Kidney epithelial cell (primary cell): ENCODE measurements at places on chromosomes 16 and 17. TPM values are rescaled to one million over a fixed set of nuclear protein-coding genes. Genes with fewer than 3 reads are reported as not detected.

GRCh38 chr16:56478281-56479049 lies 27.1 kb downstream of the OGFOD1 start:
- no peak for DNase-seq

NTN1 gene
- total RNA-seq: 15.2 and 20.5 TPM in 2 replicates

PHOSPHO1 gene
- not detected in 2 replicates for total RNA-seq

DNA sequence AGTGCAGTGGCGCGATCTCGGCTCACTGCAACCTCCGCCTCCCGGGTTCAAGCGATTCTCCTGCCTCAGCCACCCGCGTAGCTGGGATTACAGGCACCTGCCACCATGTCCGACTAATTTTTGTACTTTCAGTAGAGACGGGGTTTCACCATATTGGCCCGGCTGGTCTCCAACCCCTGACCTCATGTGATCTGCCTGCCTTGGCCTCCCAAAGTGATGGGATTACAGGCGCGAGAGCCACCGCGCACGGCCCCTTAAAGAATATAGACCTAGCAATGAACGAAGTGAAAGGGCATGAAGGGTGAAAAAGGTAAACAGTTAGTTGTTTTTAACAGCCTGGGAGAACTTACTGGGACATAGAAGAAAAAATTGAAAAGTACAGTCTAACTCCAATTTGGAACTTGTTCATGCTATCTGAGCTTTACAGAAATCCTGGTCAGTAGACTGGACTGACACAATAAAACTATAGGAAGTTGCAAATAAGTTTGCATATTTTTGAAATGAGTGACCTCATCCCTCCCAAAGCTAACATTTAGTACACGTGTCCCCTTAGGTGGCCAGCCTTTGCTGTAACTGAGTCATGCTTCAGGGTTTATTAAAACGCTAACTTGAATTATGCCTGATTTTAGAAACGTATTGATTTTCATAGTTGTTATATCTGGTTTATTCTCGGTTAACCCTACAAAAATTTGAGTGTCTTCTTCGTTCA lies 1.8 kb downstream of the COG1 start:
- DNase-seq: no peak

TLCD2 gene
- 1.8 and 1.9 TPM in 2 replicates for total RNA-seq

DNA sequence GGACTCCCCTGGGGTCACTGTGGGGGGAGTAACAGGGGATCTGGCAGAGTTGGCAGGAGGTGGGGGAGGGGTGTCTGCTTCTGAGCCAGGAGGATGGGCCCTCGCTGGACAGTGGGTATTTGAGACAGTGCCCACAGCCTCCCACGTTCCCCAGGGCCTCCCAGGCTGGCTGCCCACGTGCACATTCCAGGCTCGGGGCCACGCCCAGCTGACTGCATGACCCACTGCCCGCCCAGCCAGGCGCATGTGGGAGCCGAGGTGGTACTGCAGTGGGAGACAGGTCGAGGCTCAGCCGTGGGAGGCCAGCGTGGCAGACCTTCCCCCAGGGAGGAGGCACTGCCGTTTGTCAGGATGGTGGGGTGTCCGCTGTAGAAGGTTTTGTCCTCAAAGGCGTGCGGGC lies 38.8 kb downstream of the BAHCC1 start:
- DNase-seq: peak; percentile 31

- no peak for DNase-seq
Observed at GRCh38 chr17:53470626-53471025, 352.1 kb upstream of the KIF2B start.

PKMYT1 gene
- 5.1 and 6.1 TPM in 2 replicates for total RNA-seq

ANKRD13B gene
- total RNA-seq: 13.1 and 13.8 TPM in 2 replicates

SLC12A3 gene
- 0.08 TPM in 1 of 2 replicates, not detected in the other for total RNA-seq

- no peak for DNase-seq
Observed at GRCh38 chr16:58882292-58882691, 148.2 kb upstream of the GOT2 start.

NOTUM gene
- total RNA-seq: 0.17 TPM in 1 of 2 replicates, not detected in the other

SDR42E2 gene
- not detected in 2 replicates for total RNA-seq

- no peak for DNase-seq
Observed at GRCh38 chr16:79263425-79263824, 337.1 kb downstream of the MAF start.

TP53TG3F gene
- total RNA-seq: not detected in 2 replicates

SCNN1G gene
- total RNA-seq: not detected in 2 replicates

DNA sequence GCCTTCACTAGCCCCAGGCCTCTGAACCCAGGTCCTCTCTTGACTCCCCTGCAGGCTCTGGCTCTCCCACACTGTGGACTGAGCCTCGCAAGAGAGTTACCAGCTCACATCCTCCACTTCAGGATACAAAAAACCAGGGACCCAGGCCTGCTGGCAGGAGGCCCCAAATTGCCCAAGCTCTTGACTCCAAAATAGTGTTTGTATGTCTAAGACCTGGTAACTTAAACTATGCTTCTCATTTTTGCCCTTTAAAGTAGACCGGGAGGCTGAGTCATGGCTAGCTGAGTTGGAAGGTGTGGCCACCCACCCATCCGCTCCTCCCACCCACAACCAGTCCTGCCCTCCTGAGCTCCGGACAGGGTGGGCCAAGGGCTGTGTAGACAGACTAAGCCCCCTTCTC lies 250.0 kb downstream of the SOX9 start:
- DNase-seq: no peak

SHCBP1 gene
- 2.2 and 3.7 TPM in 2 replicates for total RNA-seq

GRCh38 chr17:39208893-39209292 lies 8.8 kb downstream of the RPL19 start:
- no peak for DNase-seq

GRCh38 chr17:11467639-11468038 lies 130.6 kb upstream of the DNAH9 start:
- DNase-seq: no peak

DNA sequence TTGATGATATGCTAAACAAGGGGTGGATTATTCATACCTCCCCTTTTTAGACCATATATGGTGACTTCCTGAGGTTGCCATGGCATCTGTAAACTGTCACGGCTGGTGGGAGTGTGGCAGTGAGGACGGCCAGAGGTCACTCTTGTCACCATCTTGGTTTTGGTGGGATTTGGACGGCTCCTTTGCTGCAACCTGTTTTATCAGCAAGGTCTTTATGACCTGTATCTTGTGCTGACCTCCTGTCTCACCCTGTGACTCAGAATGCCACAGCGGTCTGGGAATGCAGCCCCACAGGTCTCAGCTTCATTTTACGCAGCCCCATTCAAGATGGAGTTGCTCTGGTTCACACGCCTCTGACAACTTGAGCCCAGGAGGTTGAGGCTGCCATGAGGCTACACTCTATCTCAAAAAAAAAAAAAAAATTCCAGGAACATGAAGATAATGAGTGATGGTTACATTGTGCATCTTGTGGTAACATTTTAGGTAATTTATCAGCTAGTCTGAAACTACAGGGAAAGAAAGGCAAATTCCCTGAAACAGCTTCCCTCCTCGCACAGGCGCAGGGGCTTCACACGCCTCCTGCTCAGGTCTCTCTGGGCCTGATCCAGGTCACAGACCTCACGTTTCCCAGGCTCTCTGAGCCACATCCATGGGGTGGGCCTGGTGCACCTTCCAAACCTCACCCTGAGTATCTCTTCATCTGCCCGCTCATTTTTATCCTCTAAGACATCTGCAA lies 15.3 kb upstream of the UBE2I start:
- DNase-seq: no peak

DRC3 gene
- 3.9 and 17.7 TPM in 2 replicates for total RNA-seq

GRCh38 chr16:78436846-78437245 lies 337.4 kb downstream of the WWOX start:
- no peak for DNase-seq

DNA sequence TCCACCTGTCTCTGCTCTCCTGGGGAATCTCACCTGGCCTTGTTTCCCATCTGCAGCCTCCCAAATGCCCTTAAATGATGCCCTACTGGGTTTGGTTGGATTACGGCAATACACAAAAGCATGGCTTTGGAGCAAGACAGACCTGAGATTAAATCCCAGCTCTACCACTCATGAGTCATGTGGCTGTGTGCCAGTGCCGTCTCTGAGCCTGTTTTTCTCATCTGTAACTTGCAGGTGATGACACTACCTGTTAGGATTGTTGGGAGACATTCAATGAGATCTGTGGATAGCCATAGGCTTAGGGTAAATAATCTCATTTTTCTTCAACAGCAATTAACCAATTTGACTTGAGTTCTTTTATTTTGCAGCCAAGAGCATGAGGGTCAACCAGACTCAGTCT lies 240.3 kb downstream of the MAF start:
- no peak for DNase-seq

PMP22 gene
- total RNA-seq: 12.6 TPM in 2 replicates

DNA sequence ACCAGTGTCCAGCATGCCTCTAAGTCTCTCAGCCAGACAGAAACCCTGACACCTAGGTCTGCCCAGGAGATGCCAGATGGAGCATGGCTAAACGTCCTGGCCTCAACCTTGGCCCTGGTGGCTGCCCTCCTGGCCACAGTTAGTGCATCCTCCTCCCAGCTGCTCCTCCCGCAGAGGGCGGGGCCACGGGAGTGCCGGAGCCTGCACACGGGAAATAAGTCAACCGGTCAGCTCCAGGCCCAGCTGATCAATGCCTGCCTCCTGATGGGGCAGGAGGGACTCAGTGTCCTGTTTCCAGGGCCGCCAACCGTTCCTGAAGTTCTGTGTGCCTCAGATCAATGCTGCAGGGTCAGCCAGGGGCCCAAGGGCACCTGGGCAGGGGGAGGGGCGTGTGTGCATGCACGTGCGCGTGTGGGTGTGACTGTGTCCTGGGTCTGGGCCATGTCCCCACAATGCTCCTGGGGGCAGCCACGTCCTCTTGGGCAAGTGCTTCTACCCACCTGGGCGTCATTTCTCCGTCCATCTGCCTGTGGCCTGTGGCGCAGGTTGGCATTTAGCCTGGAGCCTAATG lies 4.6 kb upstream of the KCNJ12 start:
- DNase-seq: no peak

DNA sequence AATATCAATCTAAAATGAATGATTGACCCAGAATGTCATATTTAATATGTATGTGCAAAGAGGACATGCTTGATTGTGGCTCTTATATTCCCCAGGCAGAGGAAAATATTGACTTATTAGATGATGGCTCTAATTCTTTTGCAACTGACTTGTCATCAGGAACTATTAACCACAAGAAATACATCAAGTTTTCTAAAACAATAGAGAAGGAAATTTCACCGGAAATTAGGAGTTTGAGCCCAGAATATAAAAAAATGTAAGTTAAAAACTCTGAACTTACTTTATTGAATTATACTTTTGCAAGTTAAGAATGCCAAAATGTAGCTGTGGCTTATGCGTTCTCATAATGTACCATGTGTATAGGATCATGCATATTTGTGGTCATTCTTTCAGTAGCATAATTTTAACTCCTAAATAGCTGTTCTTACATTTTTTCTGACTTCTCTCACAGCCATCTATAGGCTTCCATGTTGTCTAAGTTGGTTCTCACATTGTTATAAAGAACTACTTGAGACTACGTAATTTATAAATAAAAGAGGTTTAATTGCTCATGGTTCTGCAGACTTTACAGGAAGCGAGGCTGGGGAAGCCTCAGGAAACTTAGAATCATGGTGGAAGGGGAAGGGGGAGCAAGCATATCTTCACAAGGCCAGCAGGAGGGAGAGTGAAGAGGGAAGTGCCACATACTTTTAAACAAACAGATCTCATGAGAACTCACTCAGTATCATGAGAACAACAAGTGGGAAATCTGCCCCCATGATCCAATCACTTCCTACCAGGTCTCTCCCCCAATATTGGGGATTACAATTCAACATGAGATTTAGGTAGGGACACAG lies 11.6 kb downstream of the EFCAB13 start:
- DNase-seq: no peak

- no peak for DNase-seq
Observed at GRCh38 chr17:54864636-54865356, 35.9 kb upstream of the TOM1L1 start.

DNA sequence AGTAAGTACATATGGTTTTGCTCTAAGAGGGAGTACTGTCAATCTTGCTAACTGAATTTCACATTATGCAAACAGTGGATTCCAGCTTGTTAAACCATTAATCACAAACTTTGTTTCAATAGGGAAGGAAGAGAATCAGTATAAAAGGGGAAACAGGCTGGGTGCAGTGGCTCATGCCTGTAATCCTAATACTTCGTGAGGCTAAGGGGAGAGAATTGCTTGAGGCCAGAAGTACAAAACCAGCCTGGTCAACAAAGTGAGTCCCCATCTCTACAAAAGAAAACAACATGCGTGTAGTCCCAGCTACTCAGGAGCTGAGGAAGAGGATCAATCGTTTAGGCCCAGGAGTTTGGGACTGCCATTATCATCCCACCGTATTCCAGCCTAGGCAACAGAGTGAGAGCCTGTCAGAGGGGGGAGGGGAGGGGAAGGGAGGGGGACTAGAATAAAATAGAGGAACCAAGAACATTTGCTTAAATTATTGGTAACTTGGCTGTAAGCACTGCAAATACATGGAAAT lies 65.7 kb downstream of the FBXL20 start:
- DNase-seq: no peak

- no peak for DNase-seq
Observed at GRCh38 chr17:41308251-41308917, 725 bp downstream of the KRTAP16-1 start.

GRCh38 chr16:14232106-14232864 lies 161.2 kb downstream of the MRTFB start:
- no peak for DNase-seq

- DNase-seq: no peak
Observed at GRCh38 chr17:13736916-13737315, 135.2 kb upstream of the HS3ST3A1 start.

GH1 gene
- total RNA-seq: not detected in 2 replicates

TSPOAP1 gene
- total RNA-seq: 9.4 and 13.5 TPM in 2 replicates

KRT33B gene
- 0.17 TPM in 1 of 2 replicates, not detected in the other for total RNA-seq

GRCh38 chr16:21987498-21987897 lies 13.4 kb downstream of the PDZD9 start:
- no peak for DNase-seq

DNA sequence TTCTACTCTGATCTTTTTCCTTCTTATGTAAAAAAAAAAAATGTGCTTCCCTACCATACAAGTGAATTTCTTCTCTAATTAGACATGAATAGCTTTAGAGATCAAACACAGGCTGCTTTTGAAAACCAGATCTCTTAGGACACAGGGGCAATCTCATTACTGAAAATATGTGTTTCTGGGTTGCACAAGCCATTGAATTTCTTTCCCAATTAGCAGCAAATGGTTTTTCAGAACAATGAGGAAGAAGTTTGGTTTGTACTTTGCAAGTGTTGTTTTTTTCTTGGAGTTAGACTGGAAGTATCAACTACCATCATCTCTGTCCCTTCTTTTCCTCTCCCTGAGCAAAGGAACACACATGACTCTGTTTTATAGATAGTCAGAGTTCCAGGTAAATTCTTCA lies 5.6 kb upstream of the ANKS4B start:
- DNase-seq: no peak

GRCh38 chr16:75732871-75733270 lies 6.6 kb upstream of the CPHXL start:
- no peak for DNase-seq

DNA sequence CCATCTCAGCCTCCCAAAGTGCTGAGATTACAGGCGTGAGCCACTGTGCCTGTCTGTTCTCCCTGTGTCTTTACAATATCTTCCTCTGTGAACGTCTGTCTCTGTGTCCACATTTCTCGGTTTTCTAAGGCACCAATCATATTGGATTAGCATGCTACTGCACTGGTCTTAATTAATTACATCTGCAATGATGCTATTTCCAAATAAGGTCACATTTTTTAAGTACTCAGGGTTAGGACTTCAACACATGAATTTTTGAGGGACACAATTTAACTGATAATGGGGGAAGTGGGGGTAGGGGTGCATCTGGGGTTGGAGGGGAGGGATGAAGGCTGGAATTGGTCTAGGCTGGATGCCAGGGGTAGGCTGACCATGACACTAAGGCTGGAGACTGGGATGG lies 102.6 kb downstream of the N4BP1 start:
- no peak for DNase-seq

GRCh38 chr17:48373883-48374282 lies 56.1 kb downstream of the SKAP1 start:
- no peak for DNase-seq

AKAP1 gene
- 28.6 and 32.6 TPM in 2 replicates for total RNA-seq

ACSM2A gene
- not detected in 2 replicates for total RNA-seq

SCARF1 gene
- total RNA-seq: 34.9 and 41.0 TPM in 2 replicates
